CD4-positive, alpha-beta T cell treated with Interleukin-15 for 4 hours (primary cell): ENCODE measurements at places on chromosomes 3 and 15.

GRCh38 chr3:28476194-28476593 lies 127.6 kb upstream of the AZI2 start:
- no peak for DNase-seq

DNA sequence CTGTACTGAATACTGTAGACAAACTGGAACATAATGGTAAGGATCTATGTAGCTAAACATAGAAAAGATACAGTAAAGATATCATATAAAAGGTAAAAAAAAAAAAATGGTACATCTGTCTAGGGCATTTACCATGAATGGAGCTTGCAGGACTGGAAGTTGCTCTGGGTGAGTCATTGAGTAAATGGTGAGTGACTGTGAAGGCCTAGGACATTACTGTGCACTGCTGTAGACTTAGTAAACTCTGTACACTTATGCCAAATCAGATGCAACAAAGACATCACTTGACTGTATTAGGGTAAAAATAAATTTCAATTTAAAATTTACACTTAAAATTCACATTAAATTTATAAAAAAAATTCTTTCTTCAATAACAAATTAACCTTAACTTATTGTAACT lies 281.3 kb upstream of the LMCD1 start:
- DNase-seq, result no peak

DNA sequence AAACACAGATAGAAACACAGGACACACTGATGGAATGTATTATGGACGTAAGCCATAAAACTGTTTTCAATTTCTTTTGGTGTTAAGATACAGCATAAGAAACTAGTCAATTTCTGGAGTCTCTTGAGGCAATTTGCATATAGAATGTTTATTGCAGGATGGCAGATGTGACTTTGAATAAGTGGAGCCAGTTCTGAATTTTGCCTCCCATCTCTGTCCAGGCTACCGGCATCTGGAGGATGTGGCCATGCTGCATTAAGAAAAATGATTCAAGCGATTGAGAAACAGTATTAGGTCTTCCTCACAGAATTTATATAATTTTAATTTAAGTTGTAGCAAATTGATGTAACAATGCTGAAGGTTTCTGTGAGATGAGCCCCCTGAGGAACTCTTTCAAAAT lies 81.5 kb downstream of the CHST2 start:
- no peak for DNase-seq

GRCh38 chr3:30672287-30672735 lies 65.9 kb downstream of the TGFBR2 start:
- no peak for DNase-seq

GRCh38 chr15:41853831-41854230 lies 15.2 kb downstream of the PLA2G4B start:
- no peak for DNase-seq

GRCh38 chr3:66809595-66809958 lies 188.5 kb upstream of the KBTBD8 start:
- DNase-seq, result no peak

GRCh38 chr15:96687388-96688107 lies 357.0 kb downstream of the NR2F2 start:
- no peak for DNase-seq

GRCh38 chr3:29531644-29532043 lies 250.8 kb downstream of the RBMS3 start:
- no peak for DNase-seq

DNA sequence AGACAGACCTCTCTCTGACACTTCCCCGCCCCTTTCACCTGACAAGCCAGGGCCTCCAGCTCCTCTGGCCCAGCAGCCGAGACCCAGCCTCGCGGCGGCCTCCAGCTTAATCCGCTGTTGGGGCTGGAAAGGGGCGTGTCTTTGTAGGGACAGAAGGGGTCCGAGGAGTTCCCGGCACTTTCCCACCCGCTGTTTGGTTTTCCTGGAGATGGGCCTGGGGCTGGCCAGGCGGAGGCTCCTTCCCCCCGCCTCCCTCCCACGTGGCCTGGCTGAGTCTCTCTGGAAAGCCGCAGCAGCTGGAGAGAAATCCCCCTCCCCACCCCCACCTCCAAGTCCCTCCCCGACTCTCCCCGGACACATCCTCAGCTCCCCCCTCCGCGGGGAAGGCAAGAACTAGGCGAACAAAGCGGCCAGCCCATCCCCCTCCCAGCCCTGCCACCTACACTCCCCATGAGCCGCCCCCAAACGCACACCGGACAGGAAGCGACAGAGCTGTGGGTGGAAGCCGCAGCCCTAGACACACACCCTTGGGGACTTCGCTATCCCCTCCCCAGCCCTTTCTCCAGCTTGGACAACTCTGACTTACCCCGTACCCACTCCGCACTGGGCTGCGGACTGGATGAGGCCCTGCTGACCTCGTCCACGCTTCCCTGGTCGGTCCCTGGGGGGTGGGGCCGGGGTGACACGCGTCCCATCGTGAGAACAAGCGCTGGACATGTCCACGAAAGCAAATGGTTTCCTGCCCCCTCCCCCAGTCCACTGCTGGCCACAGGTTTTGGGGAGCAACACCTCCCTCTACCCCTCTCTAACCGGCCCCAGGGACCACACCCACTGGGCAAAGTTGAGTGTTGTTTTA lies 1.2 kb downstream of the IGDCC4 start:
- no peak for DNase-seq

DNA sequence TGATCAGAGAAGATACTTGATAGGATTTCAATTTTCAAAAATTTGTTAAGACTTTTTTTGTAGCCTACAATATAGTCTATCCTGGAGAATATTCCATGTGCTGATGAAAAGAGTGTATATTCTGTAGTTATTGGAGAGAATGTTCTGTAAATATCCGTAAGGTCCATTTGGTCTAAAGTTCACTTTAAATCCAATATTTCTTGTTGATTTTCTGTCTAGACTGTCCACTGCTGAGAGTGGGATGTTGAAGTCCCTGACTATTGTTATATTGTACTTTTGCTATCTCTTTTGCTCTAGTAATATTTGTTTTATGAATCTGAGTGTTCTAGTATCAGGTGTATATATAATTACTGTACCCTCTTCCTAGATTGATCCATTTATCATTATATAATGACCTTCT lies 406.2 kb upstream of the CNTN4 start:
- no peak for DNase-seq

DNA sequence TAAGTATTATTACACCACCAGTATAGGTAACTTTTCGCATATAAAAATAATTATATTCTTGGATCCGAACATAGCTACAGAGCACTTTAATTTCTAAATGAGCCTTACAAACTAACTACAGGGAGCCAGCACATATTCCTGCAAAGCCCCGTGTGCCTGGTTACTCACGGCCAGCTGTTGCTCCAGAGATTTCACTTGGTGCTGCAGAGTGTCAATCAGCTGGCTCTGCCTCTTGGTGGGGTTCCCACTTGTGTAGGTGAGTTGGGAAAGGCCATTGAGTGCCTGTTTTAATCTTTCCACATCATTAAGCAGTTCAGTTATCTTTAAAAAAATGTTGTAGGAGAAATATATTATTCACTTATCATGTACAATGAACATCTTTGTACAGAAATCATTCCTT lies 98.9 kb downstream of the UACA start:
- DNase-seq, result no peak

DNA sequence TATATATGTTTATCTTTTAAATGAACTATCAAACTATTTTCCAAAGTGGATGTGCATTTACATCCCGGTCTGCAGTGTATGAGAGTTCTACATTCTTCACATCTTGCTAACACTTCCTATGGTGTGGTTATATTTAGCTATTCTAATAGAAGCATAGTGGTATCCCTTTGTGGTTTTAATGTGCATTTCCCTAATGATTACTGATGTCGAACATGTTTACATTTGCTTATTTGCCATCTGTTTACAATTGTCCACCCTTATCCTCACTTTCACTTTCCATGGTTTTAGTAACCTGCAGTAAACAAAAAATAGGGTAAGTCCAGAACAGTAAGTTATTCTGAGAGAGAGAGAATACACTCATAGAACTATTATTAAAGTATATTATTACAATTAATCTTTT lies 360.5 kb upstream of the NAALADL2 start:
- no peak for DNase-seq

GRCh38 chr15:92805080-92805690 lies 94.9 kb upstream of the CHD2 start:
- no peak for DNase-seq
